T-helper 2 cell treated with Interferon-gamma antibody and Interleukin-4, amounts not matched to agents 100 ng/mL and 5 ng/mL, for 36 hours (primary cell): ENCODE measurements at places on chromosomes 13 and 19. TPM values are rescaled to one million over a fixed set of nuclear protein-coding genes. Genes with fewer than 3 reads are reported as not detected.

The CGB3 gene
- total RNA-seq: not detected in 2 replicates

The ZNF491 gene
- 1.1 and 1.9 TPM in 2 replicates for total RNA-seq

The ZNF439 gene
- 6.3 and 6.4 TPM in 2 replicates for total RNA-seq

The SIGLEC5 gene
- total RNA-seq: not detected in 2 replicates

The RCBTB2 gene
- 19.3 and 21.3 TPM in 2 replicates for total RNA-seq

The PRR22 gene
- 4.5 TPM in 2 replicates for total RNA-seq

The VAV1 gene
- 108 and 114 TPM in 2 replicates for total RNA-seq

The UBE2L5 gene
- total RNA-seq: not detected in 2 replicates

The PDX1 gene
- total RNA-seq: not detected in 2 replicates

The LSR gene
- 0.70 and 1.2 TPM in 2 replicates for total RNA-seq

The KLK10 gene
- total RNA-seq: not detected in 2 replicates

The MBD3L3 gene
- not detected in 2 replicates for total RNA-seq

The ZNF155 gene
- 6.2 and 6.8 TPM in 2 replicates for total RNA-seq

The FCAR gene
- not detected in 2 replicates for total RNA-seq

The TNFRSF19 gene
- total RNA-seq: 0.27 and 0.34 TPM in 2 replicates

The SLC7A9 gene
- total RNA-seq: 0.20 and 0.55 TPM in 2 replicates

The CEACAM8 gene
- not detected in 2 replicates for total RNA-seq

The IGFL3 gene
- not detected in 2 replicates for total RNA-seq

The TMTC4 gene
- total RNA-seq: 19.6 and 24.0 TPM in 2 replicates

The XPO4 gene
- 19.9 and 21.4 TPM in 2 replicates for total RNA-seq

The ZFP36 gene
- 74.0 and 79.7 TPM in 2 replicates for total RNA-seq

The CEACAM5 gene
- total RNA-seq: not detected in 2 replicates

The ZFP28 gene
- 2.0 and 2.3 TPM in 2 replicates for total RNA-seq

The PLVAP gene
- not detected in 2 replicates for total RNA-seq

The DCT gene
- total RNA-seq: 0.05 and 0.16 TPM in 2 replicates

The SYT3 gene
- not detected in 2 replicates for total RNA-seq

The ATP7B gene
- 0.84 and 1.9 TPM in 2 replicates for total RNA-seq

The ZNF575 gene
- total RNA-seq: 3.1 and 3.7 TPM in 2 replicates

The HSH2D gene
- 48.0 and 50.0 TPM in 2 replicates for total RNA-seq

The APC2 gene
- 0.05 TPM in 2 replicates for total RNA-seq

The COX7A1 gene
- total RNA-seq: not detected in 2 replicates

The LGALS7B gene
- total RNA-seq: not detected in 2 replicates

The RAVER1 gene
- 78.0 and 81.8 TPM in 2 replicates for total RNA-seq

The CEACAM19 gene
- 0.68 and 0.75 TPM in 2 replicates for total RNA-seq

The EBPL gene
- 29.7 and 32.9 TPM in 2 replicates for total RNA-seq

The URAD gene
- total RNA-seq: not detected in 2 replicates

The PPM1N gene
- total RNA-seq: 1.3 and 1.5 TPM in 2 replicates

The TEX29 gene
- total RNA-seq: 0.27 and 0.61 TPM in 2 replicates

The MEIOSIN gene
- total RNA-seq: not detected in 2 replicates

The CEACAM16 gene
- not detected in 2 replicates for total RNA-seq

The LHB gene
- not detected in 2 replicates for total RNA-seq

The RLN3 gene
- not detected in 2 replicates for total RNA-seq

The MAG gene
- total RNA-seq: 0.09 and 0.36 TPM in 2 replicates

The LRG1 gene
- 0.18 and 0.30 TPM in 2 replicates for total RNA-seq

The RINL gene
- 59.5 and 65.6 TPM in 2 replicates for total RNA-seq

The KIR3DL1 gene
- not detected in 2 replicates for total RNA-seq

The CRYL1 gene
- 10.9 and 11.8 TPM in 2 replicates for total RNA-seq
